ENCODE measurements at places on chromosomes 6 and 20. TPM values are rescaled to one million over a fixed set of nuclear protein-coding genes. Genes with fewer than 3 reads are reported as not detected.

GRCh38 chr6:109454496-109455436, 806 bp downstream of the MICAL1 start:
- DNase-seq = peak; percentile 80

DNA sequence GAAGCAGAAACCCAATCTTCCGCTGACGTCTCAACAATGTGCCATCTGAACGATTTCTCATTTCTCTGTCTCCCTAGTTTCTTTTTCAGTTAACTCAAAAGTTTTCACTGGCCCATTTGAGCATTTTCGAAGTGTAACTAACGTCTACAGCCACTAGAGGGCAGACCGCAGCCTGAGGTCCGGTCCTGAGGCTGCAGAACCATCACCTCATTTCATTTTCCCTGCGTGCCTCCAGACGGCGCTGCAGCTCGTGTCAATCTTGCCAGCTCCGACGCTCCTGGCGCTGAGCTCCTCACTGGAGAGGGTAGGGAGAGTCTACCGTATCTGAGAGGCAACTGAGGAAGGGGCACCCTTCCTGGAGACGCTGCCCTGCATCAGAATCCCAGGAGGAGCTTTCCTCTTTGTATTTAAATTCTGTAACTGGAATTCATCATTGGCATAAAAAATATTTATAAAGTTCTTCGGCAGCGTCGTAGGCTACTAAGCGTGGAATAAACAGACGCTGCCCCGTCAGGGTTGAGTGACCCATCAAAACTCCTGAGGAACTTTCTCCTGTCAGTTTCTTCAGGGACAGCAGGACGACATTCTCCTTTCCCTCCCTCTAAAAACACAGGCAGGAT, 28.5 kb upstream of the DTNBP1 start:
- peak; percentile 84 for DNase-seq

DNA sequence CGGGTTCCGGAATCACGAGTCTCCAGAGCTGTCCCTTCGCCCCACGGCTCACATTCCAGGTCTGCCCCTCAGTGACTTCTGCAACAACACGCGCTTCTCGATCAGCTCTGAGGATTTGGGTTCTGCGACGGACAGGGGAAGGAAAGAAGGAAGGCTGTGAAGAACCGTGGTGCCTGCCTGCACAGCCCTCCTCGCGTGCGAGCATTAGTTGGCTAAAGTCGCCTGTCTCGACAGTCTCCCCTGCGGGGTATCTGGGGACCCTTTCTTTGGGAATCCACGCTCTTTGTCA, 23.1 kb downstream of the VPS52 start:
- no peak for DNase-seq

DNA sequence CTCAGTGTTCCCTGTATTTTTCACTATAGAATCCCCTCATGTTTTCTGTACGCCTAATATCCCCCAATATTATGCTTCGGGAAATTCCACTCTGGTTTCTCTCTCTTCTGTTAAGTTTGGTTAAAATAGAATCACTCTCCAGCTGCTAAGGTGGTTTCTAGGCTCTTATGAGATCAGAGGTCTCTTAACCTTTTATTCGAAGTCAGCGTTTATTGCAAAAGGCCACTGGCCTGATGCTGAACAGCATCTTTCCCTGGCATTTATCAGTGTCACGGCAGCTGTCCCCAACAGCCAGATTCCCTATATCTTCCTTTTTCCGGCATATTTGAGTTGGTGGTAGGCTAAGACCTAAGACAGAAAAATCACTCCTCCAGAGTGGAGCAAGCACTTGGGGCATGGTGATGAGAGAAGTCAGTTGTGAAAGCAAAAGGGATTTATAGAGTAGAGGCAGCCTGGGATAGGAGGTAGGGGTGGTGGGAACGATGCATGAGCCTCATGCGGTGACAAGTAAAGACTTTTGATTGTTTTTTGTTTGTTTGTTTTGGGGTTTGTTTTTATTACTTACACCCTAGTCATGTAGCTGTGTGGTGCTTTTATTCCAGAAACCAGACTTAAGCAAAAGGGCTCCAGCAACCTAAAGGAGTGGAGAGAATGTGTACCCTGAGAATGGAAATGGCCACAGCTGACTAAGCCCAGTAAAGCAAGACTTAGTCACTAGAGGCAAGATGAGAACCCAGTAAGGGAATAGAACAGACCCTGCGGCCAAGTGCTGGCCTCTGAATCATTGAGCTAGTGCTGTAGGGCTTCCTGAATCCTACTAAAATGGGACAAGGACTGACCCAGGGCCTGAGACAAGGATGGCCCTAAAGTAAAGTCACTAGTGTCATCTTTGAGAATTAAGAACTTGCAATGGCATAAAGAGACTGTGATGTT, 233.0 kb upstream of the PRND start:
- no peak for DNase-seq

DNA sequence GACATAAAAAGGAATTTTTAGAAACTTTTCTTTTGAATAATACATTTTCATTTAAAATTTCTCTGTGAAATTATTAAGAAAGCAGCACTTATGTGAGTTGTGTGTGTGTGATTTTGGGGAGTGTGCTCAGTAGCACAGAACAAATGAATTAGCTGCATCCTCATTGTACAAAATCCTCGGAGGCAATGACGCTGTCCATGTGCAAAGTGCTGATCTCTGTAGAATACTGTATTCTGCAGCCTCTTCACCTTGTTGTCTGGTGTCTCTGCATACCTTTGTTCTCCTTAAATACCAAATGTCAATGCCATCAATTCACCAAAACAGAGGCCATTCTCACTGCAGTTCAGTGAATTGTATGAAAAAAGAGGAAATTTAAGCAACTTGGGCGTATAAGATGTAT, 838.4 kb downstream of the QKI start:
- no peak for DNase-seq

GRCh38 chr6:3966426-3966825, 112.5 kb downstream of the FAM217A start:
- no peak for DNase-seq

GRCh38 chr6:4041480-4041879, 37.5 kb downstream of the FAM217A start:
- no peak for DNase-seq

DNA sequence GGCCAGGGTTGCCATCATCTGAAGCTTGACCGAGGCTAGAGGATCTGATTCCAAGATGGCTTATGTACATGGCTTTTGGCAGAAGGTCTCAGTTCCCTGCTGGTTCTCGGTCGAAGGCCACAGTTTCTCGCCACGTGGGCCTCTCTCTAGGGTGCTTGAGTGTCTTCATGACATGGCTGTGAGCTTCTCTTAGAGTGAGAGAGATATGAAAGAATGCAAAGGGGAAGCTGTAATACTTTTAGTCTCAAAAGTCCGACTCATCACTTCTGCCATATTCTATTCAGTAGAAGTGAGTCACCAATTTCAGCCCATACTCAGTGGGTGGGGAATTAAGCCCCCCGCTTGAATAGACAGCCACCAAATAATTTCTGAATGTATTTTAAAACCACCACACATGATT, 94.2 kb downstream of the UTRN start:
- no peak for DNase-seq

GRCh38 chr20:31569163-31570020, 35.7 kb upstream of the ID1 start:
- DNase-seq = peak; percentile 61

- no peak for DNase-seq
Observed at GRCh38 chr20:23492292-23492691, 1.4 kb downstream of the CST8 start.

DNA sequence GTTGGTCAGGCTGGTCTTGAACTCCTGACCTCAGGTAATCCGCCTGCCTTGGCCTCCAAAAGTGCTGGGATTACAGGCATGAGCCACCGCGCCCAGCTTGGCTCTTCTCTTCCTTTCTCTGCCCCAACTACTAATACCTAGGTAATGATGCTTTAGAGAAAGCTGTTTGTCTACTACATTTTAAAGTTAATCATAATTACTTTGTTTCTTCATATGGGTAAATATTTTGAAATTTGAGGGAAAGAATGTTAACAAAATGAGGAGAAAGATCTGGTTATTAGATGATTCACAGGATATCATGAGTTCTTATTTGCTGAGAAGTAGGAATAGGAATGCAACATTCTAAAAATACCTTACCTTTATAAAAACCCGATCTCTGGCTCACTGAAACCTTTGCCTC, 18.4 kb upstream of the PTPRK start:
- no peak for DNase-seq

DNA sequence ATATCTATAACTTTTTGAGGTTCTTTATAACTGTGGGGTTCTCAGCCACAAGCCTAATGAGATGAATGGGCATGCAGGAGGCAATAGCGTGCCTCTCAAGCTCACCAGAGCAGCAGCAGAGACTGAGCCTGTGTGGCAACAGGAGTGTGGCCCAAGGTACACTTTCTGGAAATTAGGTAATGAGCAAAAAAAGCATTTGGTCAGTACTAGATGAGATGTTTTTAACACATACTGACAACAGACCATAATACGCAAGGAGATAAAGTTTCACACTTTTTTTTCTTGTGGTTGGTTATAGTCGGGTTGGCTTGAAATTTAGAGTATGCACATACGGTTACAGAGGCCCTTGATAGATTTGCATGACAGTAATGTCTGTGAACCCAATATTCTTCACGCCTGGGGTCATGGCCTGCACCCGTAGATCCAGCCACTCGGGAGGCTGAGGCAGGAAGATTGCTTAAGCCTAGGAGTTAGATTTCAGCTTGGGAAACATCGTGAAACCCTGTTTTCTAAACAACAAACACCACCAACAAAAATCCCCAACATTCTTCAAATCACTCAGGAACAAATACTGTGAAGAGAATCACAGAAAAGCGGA, 300.1 kb downstream of the GMDS start:
- no peak for DNase-seq

DNA sequence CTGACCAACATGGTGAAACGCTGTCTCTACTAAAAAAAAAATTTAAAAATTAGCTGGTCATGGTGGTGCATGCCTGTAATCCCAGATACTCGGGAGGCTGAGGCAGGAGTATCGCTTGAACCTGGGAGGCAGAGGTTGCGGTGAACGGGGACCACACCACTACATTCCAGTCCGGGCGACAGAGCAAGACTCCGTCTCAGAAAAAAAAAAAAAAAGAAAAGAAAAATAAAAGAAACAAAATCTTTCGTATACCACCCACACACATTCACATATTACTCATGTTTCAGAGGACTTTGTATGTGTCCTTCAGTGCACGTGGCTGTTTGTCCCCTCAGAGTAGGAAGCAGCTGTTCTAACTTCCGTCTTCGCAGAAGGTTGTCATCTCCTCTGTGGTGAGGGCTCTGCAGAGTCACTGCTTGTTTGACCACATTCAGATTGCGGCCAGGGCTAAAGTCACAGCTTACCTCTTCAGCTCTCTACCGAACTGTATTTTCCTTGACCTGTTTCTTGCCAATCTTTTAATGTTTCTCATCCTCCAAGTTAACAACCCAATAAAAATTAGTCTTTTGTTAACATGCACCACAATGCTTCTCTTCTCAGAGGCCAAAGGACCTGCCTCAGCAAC, 36.6 kb upstream of the HIVEP1 start:
- peak; percentile 26 for DNase-seq

GRCh38 chr6:82270881-82271635, 23.5 kb upstream of the IBTK start:
- DNase-seq = no peak

- DNase-seq = no peak
Observed at GRCh38 chr6:80287112-80287511, 180.6 kb downstream of the BCKDHB start.

GRCh38 chr6:119669221-119669620, 319.7 kb upstream of the MAN1A1 start:
- DNase-seq = no peak

- no peak for DNase-seq
Observed at GRCh38 chr6:137570393-137570792, 76.2 kb upstream of the OLIG3 start.

DNA sequence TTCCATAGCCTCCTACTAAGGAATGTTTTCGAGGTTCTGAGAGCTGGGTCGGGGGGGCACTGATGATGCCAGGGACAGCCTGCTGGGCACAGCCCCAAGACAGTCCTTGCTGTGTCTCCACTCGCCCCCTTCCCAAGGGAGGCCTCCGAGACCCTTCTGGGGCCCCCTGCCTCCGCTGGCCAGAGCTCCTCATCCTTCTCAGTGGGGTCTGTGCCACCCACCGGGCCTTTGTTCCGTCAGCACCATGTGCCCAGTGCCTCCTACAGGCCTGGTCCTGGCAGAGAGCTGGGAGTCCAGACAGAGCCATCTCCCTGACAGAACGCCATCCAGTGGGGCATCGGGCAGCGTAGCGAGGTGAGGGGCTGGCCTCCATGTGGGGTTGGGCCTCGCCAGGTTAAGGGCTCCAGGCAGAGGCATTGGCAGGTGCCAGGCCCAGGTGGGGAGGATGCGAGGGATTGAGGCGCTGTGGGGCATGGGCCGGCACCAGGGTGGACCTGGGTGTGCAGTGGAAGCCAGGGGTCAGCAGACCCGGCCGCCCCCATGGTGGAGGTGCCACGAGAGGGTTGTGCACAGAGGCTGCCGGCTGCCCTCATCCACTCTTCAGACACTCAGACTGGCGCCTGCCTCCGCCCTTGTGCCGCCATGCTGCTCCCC, 13.3 kb downstream of the RBM38 start:
- DNase-seq = no peak

DNA sequence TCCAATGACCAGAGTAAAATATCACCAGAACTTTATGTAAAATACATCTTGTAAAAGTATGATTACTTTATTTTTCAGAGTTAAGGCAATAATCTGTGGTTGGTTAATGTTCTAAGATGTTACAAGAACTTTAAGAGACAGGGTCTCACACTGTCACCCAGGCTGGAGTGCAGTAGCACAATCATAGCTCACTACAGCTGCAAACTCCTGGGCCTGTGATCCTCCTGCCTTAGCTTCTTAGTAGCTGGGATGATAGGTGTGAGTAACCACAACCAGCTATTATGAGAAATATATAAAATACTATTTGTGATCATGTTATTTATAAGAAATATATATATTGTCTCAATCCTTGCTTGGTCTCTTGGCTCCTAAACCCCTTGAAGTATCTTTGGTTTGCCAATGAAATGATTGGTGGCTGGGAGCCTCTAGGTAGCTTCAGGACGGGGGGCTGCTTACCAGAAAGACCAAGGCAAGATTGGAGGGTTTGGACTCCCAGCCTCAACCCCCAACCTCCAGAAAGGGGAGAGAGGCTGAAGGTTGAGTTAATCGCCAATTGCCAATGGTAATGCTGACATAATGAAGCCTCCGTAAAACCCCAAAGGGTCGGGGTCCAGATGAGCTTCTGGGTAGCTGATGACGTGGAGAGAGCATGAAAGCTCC, 15.4 kb downstream of the SOD2 start:
- DNase-seq = no peak

TNXB gene
- total RNA-seq = 3.9 TPM

CST7 gene
- total RNA-seq = 25.9 TPM

RFX6 gene
- not detected for total RNA-seq

DOK5 gene
- total RNA-seq = not detected

B3GALT4 gene
- 21.5 TPM for total RNA-seq

ZNF341 gene
- total RNA-seq = 5.5 TPM

LTB gene
- 585 TPM for total RNA-seq

LY6G6F gene
- total RNA-seq = not detected
